ENCODE measurements at places on chromosomes 1 and 21. TPM values are rescaled to one million over a fixed set of nuclear protein-coding genes. Genes with fewer than 3 reads are reported as not detected.

The BEND5 gene
- total RNA-seq, result 0.47 TPM

The CDK18 gene
- 8.9 TPM for total RNA-seq

The EPS8L3 gene
- total RNA-seq, result not detected

The POU2F1 gene
- 4.8 TPM for total RNA-seq

The SH2D5 gene
- total RNA-seq, result not detected

The DMBX1 gene
- total RNA-seq, result not detected

The HECTD3 gene
- total RNA-seq, result 27.8 TPM

DNA sequence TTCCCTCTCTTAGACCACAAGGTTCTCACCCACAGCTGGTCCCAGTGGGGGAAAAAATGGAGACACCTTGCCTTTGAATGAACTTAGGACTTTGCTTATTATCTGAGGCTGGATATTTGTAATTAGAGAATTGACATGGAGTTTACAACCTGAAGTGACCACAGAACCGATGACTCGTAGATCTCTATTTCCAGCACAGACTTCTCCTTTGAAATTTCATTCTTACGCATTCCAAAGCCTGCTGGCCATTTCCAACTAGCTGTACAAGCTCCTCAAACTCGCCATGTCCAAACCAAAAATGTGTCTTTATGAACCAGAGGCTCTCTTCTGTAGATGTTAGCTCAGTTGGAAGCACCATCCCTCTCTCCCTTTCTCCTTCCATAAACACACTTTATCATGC, 12.0 kb downstream of the RAB7B start:
- H3K4me3 ChIP-seq, result no peak overlapping the region
- no peaks in the 10 kb centered on the region for H3K27me3 ChIP-seq
- H3K4me1 ChIP-seq, result no peaks in the 10 kb centered on the region

- H3K27ac ChIP-seq, result no peak overlapping the region
- peaks cover 61% of the 10 kb centered on the region for H3K4me1 ChIP-seq
- no peak overlapping the region for H3K4me3 ChIP-seq
- no peak for DNase-seq
- no peaks in the 10 kb centered on the region for H3K36me3 ChIP-seq
Measured at GRCh38 chr1:94953107-94953506, 26.2 kb upstream of the CNN3 start.

- H3K27ac ChIP-seq, result no peak overlapping the region
- no peaks in the 10 kb centered on the region for H3K4me1 ChIP-seq
- H3K36me3 ChIP-seq, result no peaks in the 10 kb centered on the region
- no peak overlapping the region for H3K4me3 ChIP-seq
Measured at GRCh38 chr1:106217765-106218164, 838.7 kb upstream of the PRMT6 start.

- no peaks in the 10 kb centered on the region for H3K4me1 ChIP-seq
- H3K27me3 ChIP-seq, result no peaks in the 10 kb centered on the region
- H3K27ac ChIP-seq, result no peak overlapping the region
- DNase-seq, result no peak
- H3K36me3 ChIP-seq, result no peaks in the 10 kb centered on the region
Measured at GRCh38 chr1:207648334-207649209, 3.6 kb downstream of the CR1L start.

- no peak overlapping the region for H3K4me3 ChIP-seq
- H3K4me1 ChIP-seq, result no peaks in the 10 kb centered on the region
- DNase-seq, result no peak
- H3K27ac ChIP-seq, result no peak overlapping the region
- no peaks in the 10 kb centered on the region for H3K27me3 ChIP-seq
Measured at GRCh38 chr1:51859333-51859732, 19.2 kb downstream of the NRDC start.

- no peak overlapping the region for H3K4me3 ChIP-seq
- no peak for DNase-seq
- H3K27me3 ChIP-seq, result no peaks in the 10 kb centered on the region
- no peaks in the 10 kb centered on the region for H3K36me3 ChIP-seq
Measured at GRCh38 chr1:200888349-200888838, 6.3 kb upstream of the INAVA start.

- no peak overlapping the region for H3K27ac ChIP-seq
- peaks cover 5% of the 10 kb centered on the region for H3K4me1 ChIP-seq
- no peaks in the 10 kb centered on the region for H3K36me3 ChIP-seq
- DNase-seq, result no peak
- no peak overlapping the region for H3K4me3 ChIP-seq
Measured at GRCh38 chr1:70436622-70437251, 25.7 kb downstream of the CTH start.

DNA sequence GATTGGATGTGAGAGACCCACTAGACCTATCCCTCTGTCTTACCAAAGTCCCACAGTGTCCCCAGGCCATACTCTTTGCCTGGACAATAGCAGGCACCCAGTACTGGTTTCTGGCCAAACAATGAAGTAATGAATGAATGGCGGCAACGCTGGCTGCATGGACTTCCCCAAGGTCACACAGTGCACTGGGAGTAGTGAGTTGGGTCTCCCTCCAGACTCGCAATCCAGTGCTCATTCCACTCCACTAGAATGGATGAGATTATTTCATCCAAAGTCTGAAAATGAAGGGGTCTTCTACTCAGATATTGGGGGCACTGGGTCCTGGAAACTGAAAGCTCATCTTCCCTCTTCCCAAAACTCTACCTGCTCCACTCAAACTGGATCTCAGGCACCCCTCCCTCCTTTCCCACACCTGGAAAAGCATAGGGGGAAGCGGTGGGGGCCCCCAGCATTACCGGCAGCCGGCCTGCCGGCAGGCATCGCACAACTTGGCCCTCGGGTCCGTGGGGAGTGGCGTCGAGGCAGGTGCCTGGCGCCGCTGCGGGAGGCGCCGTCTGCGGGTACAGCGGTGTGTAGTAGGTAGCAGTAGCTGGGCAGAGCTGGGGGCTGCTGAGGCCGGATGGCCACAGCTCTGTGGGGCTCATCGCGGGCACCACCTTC, 816 bp downstream of the E2F2 start:
- no peaks in the 10 kb centered on the region for H3K27me3 ChIP-seq
- DNase-seq, result no peak
- H3K36me3 ChIP-seq, result no peaks in the 10 kb centered on the region

- no peak for DNase-seq
- no peak overlapping the region for H3K27ac ChIP-seq
- H3K4me1 ChIP-seq, result no peaks in the 10 kb centered on the region
- no peaks in the 10 kb centered on the region for H3K36me3 ChIP-seq
- H3K27me3 ChIP-seq, result no peaks in the 10 kb centered on the region
Measured at GRCh38 chr21:33124889-33125288, 54.9 kb downstream of the OLIG1 start.

DNA sequence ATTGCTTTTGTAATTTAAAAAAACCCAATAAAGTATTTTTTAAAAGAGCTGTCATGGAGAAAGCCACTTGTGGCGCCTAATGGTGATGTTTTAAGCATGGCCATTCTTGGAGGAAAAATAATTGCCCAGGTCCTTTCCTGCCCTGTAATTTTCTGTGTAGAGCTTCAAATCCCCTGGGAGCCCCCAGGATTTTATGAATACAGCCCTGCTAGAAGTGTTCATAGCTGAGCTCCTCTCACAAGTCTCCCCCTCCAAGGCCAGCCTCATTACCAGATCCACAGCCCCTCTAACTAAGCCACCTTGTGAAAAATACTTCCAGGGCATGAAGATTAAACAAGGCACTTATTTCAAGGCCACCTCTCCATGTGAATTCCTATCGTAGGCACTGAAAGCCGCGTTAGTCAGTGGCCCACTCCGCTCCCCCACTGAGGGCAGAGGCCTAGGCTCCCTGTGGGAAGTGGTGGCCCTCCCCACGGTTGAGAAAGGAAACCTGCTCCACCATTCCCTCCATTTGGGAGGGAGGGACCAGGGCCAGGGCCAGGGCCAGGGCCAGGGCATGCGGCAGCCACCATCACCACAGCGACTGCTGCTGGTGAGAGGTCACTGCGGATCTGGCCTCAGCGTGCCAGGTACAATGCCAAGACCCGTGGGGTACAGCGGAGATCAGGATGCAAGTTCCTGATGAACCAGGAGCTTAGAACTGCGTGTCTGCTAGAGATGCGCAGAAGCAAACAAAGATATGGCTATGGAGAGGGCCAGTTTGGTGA, 83.1 kb downstream of the KCNN3 start:
- no peaks in the 10 kb centered on the region for H3K36me3 ChIP-seq
- peaks cover 14% of the 10 kb centered on the region for H3K4me1 ChIP-seq
- no peak overlapping the region for H3K4me3 ChIP-seq
- H3K27me3 ChIP-seq, result no peaks in the 10 kb centered on the region

DNA sequence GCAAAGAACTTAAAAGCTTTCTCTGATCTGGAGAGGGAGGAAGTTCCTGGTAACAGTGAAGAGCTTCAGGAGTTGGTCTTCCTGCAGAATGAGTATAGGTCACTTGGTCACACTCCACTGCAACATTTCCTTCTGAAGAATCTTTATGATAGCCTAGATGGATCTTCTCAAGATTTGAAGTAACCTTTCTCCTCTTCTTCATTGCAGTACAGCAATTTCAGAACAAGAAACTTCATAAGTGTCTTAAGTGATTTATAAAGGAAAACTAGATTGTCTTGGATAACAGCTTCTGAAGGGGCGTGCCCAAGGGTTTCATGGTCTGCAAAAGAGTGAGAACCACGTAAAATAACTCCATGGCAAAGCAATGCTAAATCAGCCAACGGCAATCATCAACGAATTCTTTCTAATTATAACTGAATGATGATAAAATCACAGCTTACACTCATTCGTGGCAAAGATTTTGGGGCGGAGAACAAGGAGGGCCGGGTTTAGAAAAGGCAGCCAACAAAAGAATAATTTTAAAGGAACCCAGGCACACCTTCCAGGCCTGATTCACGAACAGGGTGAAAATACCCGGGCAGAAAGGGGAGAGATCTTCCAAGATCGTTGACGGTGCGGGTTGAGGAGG, 53.9 kb upstream of the ASPM start:
- H3K4me3 ChIP-seq, result peak overlapping the region; percentile 72
- peaks cover 41% of the 10 kb centered on the region for H3K4me1 ChIP-seq
- H3K36me3 ChIP-seq, result no peaks in the 10 kb centered on the region
- H3K27me3 ChIP-seq, result no peaks in the 10 kb centered on the region

GRCh38 chr1:58857680-58858673, 74.1 kb upstream of the JUN start:
- H3K4me3 ChIP-seq, result no peak overlapping the region
- no peaks in the 10 kb centered on the region for H3K27me3 ChIP-seq
- H3K4me1 ChIP-seq, result no peaks in the 10 kb centered on the region

DNA sequence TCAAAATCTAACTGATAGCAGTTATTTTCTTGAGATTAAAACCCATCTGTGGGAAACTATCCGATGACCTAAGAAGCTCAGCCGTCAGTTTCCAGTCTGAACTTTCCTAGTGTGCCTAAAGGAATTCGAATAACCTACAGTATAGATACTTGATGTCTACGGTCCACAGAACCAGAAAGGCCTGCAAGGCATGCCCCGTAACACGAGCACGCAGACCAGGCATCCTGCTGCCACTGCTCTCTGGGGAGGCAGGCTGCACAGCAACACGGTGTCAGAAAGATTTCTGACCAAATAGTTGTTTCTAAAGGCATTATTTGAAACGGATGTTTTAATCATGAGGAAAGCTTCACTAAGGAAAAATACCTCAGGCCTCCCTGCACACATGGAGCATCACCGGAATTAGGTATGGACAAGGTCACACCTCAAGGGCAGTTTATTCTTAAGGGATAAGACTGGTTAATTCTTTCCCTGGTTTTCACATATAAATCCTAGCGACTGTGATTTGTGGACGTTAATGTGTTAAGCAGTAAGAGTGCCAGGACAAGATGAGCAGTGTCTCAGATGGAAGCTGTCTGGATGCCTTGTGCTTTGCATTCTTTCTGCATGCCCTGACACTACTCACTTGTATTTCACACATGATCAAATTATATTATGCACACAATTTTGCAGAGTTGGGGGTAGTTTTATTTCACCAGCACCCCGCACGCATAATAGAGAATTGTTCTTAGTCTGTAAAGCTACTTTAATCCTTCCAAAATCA, 49.0 kb upstream of the NADK start:
- H3K4me1 ChIP-seq, result no peaks in the 10 kb centered on the region
- no peak overlapping the region for H3K4me3 ChIP-seq
- no peak overlapping the region for H3K27ac ChIP-seq
- no peaks in the 10 kb centered on the region for H3K27me3 ChIP-seq
- H3K36me3 ChIP-seq, result peaks cover 5% of the 10 kb centered on the region

DNA sequence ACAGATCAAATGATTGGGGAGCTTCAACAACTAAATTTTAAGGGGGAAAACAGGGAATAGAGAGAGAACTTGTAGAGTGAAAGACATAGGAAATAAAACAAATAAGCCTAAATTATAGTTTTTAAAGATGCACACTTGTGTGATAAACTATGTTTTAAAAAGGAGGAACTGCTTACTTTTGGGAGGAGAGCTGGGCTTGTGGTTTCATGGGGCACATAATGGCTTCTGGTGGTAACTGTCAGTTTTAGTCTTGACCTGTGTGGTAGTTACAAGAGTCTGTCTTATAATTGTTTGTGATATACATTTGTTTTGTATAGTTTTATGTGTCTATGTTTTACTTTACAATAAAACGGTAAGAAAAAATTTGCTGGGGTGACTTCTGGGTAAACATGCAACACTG, 165.3 kb downstream of the COL24A1 start:
- no peak overlapping the region for H3K27ac ChIP-seq
- no peaks in the 10 kb centered on the region for H3K36me3 ChIP-seq
- no peak for DNase-seq
- H3K4me3 ChIP-seq, result no peak overlapping the region
- H3K4me1 ChIP-seq, result no peaks in the 10 kb centered on the region
- no peaks in the 10 kb centered on the region for H3K27me3 ChIP-seq

DNA sequence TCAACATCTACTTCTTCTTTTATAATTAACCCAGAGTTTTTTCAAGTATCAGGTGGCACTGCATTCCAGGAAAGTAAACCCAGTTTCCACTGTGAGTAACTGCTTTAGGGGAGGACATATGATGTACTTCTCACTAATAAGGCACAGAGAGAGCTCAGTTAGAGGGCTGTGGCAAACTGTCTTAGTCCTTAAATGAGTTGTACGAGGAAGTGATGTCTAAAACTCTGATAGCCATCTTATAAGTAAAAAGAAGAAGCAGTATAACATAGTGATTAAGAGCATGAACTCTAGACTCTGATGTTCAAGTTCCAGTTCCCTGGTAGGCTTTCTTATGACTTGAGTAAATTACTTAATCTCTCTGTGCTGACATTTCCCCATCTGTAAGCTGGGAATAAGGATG, 58.7 kb upstream of the PTGS2 start:
- H3K4me1 ChIP-seq, result no peaks in the 10 kb centered on the region
- H3K27ac ChIP-seq, result no peak overlapping the region
- no peaks in the 10 kb centered on the region for H3K36me3 ChIP-seq
- no peak for DNase-seq

Data from right lobe of liver (tissue), 6 donors.